ENCODE measurements at places on chromosomes 13 and 19.
A peak's percentile ranks its signal among the peaks of the same experiment; 100 is the strongest.

DNA sequence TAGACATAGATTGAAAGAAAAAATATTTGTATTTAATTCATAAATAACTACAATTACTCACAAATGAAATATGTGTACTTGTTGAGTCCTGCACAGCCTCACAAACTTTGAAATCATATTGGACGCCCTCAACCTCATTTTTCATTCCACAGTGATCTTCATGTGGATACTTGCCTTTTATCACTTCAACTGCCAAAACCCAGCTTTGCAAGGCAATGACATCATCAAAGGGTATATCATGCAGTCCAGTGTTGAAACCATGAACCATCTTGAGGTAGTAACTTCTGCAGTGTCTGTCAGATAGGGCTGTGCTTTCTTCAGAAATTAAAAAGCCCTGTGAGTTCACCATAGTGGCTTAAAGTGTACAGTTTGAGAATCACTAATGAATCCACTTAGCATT, 82.2 kb downstream of the HS6ST3 start:
- DNase-seq = no peak

- no peak for DNase-seq
Observed at GRCh38 chr13:85508683-85509329, 290.4 kb downstream of the SLITRK6 start.

DNA sequence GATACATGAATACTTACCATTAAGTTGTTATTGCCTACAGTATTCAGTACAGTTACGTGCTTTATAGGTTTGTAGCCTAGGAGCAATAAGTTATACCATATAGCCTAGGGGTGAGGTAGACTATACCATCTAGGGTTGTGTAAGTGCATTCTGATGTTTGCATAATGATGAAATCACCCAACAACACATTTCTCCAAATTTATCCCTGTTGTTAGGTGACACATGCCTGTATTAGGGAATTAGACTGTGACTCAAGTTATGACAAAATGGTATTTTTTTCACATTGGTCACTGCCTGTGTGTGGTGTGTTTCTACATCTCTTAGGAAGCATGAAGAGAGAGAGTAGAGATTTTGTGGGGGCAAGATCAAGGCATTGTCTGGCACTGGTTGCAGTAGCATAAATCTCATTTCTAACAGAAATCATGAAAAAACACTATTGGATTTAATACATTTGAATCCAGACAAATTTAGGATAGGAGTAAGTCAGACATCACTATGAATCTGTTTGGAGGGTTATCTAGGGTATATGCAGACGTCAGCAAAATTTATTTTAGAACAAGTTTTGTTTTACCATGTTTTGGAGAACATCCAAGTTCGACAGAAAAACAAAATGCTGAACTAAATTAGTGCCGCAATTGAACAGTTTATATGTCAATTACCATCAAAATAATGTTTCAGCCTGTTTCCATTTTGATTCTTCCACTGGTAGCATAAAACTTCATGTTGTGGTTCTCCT, 332.1 kb downstream of the LMO7 start:
- no peak for DNase-seq

DNA sequence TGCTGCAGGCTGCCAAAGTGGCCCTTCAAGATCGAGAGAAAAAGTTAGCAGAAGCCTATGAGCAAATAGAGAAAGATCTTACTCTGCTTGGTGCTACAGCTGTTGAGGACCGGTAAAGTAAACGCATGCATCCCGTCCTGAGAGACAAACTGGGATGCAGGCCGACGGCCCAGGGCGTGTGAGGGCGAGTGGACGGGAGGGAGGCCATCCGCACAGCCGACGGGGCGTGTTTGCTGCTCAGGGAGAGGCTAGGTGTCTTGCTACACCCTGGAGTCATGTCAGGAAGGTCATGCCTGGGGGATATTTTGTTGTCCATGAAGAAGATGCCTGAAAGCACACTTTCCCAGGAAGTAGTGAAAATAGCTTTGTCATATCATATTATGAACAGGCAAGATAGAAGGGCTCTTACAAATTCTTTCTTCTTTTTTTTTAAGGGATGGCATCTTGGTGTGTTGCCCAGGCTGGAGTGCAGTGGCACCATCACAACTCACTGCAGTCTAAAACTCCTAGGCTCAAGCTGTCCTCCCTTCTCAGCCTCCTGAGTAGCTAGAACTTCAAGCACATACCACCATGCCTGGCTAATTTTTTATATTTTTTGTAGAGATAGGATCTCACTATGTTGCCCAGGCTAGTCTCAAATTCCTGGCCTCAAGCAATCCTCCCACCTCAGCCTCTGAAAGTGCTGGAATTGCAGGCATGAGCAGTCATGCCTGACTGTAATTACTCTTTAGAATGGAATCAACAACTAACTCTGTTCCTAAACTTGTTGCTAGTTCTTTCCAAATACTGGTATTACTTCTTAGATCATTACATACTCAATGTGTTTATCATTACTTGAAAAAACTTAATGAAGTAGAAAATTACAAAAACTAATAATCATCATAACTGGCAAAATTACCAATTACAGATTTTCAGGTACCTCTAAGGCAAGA, 117.6 kb upstream of the MCF2L start:
- no peak for DNase-seq

- DNase-seq = no peak
Observed at GRCh38 chr13:66341635-66342377, 888.3 kb downstream of the PCDH9 start.

GRCh38 chr13:110261166-110262081, 45.5 kb downstream of the COL4A1 start:
- DNase-seq = no peak

DNA sequence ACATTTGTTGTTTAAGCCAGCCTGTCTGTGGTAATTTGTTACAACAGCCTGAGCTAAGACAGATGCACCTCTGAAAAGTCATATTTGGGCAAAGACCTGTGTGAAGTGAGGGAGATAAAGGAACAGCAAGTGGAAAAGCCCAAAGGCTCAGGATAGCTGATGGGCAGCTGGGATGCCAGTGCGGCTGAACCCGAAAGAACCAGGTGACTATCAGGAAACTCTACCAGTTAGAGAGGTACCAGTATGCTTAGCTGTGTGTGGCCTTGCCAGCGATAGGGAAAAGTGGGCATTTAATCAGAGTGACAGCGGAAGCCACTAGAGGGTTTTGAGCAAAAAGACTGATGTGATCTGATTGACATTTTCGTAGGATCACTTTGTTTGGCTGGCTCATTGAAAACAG, 764.8 kb upstream of the GPC6 start:
- no peak for DNase-seq

- peak; percentile 24 for DNase-seq
Observed at GRCh38 chr19:7772752-7773291, 9.8 kb downstream of the CLEC4M start.

DNA sequence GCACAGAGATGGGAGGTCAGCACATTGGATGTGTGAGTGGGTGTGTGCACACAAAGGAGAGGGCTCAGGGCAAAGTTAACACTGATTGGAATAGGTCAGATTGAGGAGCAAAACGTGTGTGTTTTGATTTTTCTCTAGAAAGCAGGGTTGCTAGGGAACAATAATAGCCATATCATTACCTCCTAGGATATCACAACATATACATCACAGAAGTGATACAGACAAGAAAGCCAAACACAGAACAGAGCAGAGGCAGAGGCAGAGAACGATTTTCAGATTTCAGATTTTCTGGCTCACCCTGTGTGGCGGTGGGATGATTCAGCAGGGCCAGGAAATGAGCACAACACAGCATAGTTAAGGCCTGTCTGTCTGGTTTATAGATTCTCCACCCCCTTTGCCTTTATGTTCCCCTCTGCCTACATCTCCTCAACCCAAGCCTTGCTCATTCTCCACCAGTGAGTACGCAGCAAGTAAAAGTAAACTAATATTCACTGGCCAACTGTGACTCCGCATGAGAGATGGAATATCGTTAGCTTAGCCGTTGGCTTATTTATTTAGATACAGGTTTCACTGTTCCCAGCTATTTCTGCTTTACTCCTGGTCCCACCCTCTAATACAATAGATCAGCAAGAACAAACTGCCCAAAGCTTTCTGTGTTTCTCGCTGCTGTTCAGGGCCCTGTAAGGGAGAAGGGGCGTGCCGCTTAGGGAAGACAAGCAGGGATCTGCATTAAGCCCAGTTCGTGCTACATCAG, 182.7 kb upstream of the TSC22D1 start:
- no peak for DNase-seq

GRCh38 chr13:36850790-36851438, 31.9 kb downstream of the RFXAP start:
- DNase-seq = peak; percentile 19

DNA sequence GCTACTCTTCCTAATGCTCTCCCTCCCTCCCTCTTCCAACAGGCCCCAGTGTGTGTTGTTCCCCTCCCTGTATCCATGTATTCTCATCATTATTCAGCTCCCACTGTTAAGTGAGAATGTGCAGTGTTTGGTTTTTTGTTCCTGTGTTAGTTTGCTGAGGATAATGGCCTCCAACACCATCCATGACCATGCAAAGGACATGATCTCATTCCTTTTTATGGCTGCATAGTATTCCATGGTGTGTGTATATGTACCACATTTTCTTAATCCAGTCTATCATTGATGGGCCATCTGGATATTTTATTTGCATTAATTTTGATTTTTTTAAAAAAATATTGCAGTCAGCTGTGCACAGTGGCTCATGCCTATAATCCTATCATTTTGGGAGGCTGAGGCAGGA, 15.8 kb upstream of the ZNRF4 start:
- DNase-seq = no peak

GRCh38 chr19:38849147-38849859, 483 bp downstream of the HNRNPL start:
- peak; percentile 99 for DNase-seq

- DNase-seq = no peak
Observed at GRCh38 chr13:77896536-77896935, 22.1 kb downstream of the EDNRB start.

DNA sequence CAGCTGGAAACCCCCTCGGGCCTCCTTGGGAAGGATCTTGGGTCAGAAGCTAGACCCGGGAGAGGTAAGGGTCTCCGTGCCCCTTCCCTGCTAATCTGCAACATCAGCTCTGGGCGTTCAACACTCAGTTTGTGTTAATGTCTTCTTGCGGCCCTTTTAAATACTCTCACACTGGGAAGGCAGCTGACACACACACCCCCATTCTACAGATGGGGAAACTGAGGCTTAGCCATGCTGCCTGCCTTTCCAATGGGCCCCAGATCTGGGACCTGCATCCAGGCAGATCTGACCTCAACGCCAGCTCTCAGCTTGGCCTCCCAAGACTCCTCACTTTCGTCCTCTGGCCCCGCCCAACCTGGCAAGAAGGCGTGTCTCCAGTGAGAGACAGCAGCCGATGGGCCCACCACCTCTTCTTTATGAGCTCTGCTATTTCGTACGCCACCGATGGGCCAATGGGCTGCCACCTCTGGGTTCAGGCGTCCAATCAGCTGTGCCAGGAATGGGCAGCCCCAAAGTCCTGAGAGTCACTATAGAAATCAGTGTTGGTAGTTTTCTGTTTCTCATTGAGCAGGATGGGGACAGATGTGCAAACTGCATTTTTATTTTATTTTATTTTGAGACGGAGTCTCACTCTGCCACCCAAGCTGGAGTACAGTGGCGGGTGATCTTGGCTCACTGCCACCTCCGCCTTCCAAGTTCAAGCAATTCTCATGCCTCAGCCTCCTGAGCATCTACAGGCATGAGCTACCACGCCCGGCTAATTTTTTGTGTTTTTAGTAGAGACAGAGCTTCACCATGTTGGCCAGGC, 43.8 kb downstream of the DNM2 start:
- no peak for DNase-seq

DNA sequence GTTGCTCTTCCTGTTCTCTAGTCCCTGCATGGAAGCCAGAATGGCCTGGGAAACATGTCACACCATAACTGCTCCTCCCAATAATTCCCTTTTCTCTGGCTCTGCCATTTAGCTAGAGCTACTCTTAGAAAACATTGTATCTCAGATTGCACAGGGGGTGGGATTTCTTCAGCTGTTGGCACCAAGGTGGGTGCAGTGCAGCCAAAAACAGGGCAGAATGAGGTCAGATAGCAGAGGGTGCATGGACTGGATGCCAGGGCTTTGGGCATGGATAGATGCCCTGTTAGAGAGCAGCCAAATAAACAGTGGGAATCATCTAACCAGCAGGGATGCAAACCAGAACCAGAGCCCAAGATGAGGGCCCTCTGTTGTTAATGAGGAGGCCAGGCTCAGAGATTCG, 4.9 kb upstream of the AMER2 start:
- DNase-seq = no peak

DNA sequence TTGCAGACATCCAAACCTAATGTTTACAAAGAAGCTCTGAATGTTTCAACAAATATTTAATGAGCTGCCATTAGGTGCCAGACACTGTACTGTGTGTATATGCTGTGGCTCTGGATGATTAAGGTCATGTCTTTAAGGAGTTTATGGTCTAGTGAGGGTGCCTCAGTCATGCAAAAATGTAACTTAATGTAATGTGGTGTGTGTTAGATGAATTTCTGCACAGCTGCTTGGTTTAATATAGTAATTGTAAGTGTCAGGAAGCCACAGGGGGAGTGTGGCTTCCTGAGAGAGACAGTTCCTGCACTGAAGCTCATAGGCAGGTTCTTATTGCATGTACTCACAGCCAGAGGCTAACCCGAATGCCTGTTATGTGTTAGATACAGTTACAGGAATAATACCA, 43.3 kb downstream of the SPATA13 start:
- no peak for DNase-seq

- no peak for DNase-seq
Observed at GRCh38 chr13:23805122-23805521, 84.1 kb downstream of the MIPEP start.

- no peak for DNase-seq
Observed at GRCh38 chr13:75194717-75195462, 287.1 kb downstream of the TBC1D4 start.

DNA sequence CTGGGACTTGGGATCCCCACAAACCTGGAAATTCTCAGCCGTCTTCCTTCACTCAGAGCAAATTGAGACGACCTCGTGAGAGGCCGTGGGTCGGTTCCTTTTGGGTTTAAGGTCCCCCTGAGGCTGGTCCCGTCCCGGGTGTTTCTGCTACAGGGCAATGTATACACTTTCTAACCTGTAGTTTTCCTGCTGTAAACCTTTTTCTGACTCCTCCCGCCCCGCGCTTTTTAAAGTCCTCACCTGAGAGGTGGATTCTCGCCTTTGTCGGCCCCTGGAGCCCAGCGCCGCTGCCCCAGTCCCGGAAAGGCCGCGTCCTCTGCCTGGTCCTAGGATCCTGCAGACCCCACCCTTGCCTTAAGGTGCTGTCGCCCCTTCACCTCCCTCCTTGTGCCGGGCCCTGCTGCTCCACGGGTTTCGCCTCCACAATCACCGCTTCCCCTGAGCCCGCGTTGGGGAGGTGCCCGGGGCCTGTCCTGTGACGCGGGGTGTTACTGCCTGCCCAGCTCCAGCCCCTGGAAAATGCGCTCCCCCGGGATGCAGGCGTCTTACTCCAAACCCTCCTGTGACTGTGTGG, 391 bp downstream of the ZNF761 start:
- peak; percentile 28 for DNase-seq

DNA sequence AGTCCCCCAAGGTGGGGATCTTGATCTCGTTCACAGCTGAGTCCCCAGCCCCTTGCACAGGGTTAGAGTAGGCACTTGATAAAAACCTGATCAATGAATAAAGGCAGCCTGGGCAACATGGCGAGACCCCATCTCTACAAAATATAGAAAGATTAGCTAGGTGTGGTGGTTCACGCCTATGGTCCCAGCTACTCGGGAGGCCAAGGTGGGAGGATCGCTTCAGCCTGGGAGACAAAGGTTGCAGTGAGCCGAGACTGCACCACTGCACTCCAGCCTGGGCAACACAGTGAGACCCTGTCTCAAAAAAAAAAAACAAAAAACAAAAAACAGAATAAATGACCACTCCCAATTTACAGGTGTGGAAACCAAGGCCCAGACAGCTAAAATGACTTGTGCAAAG, 4.8 kb downstream of the YIF1B start:
- DNase-seq = no peak

All from stimulated activated CD4-positive, alpha-beta T cell treated with anti-CD3 and anti-CD28 coated beads, Interleukin-2, amount 100 ng/mL, for 24 hours (primary cell).